ENCODE measurements at places on chromosomes 4 and X.

DNA sequence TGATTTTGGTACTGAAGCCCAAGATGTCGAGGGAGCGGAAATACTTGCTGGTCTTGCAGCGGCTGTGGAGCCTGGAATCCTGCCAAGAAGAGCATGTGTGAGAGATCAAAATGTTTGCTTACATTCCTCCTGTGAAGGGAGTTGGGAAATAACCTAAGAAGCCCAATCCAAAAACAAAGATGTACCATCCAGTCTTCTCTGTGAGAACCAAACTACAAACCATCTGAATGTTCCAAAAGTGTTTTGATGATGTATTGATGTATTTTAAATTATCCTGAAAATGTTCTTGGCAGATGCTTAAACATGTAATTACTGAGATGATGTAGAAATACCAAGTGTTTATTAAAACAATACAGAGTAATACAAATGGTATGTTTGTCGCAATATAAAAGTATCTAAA lies 10.1 kb upstream of the ADH1A start:
- no peak for DNase-seq
- H3K4me1 ChIP-seq, result no peaks in the 10 kb centered on the region
- H3K36me3 ChIP-seq, result peaks cover 3% of the 10 kb centered on the region
- H3K27me3 ChIP-seq, result no peaks in the 10 kb centered on the region
- H3K4me3 ChIP-seq, result no peak overlapping the region

- H3K4me3 ChIP-seq, result no peak overlapping the region
- peaks cover 7% of the 10 kb centered on the region for H3K4me1 ChIP-seq
- no peak overlapping the region for H3K27ac ChIP-seq
- no peak for DNase-seq
- no peaks in the 10 kb centered on the region for H3K27me3 ChIP-seq
Observed at GRCh38 chr4:118774321-118774720, 61.6 kb downstream of the SEC24D start.

- H3K27me3 ChIP-seq, result no peaks in the 10 kb centered on the region
- no peak for DNase-seq
- H3K36me3 ChIP-seq, result no peaks in the 10 kb centered on the region
- H3K4me3 ChIP-seq, result no peak overlapping the region
Observed at GRCh38 chrX:86369847-86370630, 221.8 kb downstream of the DACH2 start.

DNA sequence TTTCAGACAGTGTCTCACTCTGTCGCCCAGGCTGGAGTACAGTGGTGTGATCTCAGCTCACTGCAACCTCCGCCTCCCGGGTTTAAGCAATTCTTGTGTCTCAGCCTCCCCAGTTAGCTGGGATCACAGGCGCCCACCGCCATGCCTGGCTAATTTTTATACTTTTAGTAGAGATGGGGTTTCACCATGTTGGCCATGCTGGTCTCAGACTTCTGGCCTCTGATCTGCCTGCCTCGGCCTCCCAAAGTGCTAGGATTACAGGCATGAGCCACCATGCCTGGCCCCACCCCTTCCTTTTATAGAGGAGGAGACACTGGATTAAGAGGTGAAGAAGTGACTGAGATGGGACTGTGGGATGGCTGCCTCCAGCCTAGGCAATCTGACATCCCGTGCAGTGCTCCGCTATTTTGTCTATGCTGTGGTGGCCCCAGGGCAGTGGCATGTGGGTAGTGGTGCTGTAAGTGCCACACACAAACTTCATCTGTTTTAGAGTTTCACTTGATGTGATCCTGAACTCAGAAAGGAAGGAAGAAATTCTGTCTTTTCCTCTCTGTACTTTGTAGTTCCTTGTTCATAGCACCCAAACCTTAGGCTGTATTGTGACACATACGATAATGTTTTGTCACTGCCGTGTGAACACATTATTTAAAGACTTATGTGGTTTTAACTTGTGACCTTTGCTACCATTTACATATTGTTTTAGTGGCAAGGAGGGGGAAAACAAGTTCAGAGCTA lies 48.9 kb downstream of the FNIP2 start:
- no peak overlapping the region for H3K27ac ChIP-seq
- no peak for DNase-seq
- peaks cover 43% of the 10 kb centered on the region for H3K4me1 ChIP-seq
- H3K27me3 ChIP-seq, result no peaks in the 10 kb centered on the region
- peaks cover 2% of the 10 kb centered on the region for H3K36me3 ChIP-seq

GRCh38 chrX:28498658-28499057 lies 88.6 kb upstream of the IL1RAPL1 start:
- no peaks in the 10 kb centered on the region for H3K27me3 ChIP-seq
- H3K4me1 ChIP-seq, result peaks cover 2% of the 10 kb centered on the region
- no peak overlapping the region for H3K4me3 ChIP-seq
- peak overlapping the region; percentile 60 for H3K27ac ChIP-seq

DNA sequence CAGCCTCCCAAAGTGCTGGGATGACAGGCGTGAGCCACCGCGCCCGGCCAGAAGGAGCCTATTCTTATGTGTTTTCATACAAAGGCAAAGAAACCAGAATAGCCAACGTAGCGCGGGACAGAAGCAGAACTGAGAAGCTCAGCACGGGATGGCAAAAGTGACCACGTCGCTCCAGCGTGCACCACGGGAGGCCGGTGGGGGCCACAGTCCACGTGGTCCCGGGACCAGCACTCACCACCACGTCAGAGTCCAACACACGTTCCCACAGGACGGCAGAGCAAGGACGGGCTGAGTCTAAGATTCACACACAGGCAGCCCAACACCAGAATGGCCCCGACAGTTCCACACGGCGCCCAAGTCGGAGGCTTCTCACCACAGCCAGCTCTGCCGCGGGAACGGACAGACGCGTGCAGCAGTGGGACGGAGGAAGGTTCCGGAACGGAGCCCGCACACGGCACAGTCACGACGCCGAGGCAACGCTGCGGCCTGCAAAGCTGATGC lies 18.8 kb upstream of the GTPBP6 start:
- no peak for DNase-seq
- no peaks in the 10 kb centered on the region for H3K4me1 ChIP-seq
- peak overlapping the region; percentile 82 for H3K27ac ChIP-seq
- H3K4me3 ChIP-seq, result no peak overlapping the region
- no peaks in the 10 kb centered on the region for H3K27me3 ChIP-seq
- peaks cover 45% of the 10 kb centered on the region for H3K36me3 ChIP-seq

DNA sequence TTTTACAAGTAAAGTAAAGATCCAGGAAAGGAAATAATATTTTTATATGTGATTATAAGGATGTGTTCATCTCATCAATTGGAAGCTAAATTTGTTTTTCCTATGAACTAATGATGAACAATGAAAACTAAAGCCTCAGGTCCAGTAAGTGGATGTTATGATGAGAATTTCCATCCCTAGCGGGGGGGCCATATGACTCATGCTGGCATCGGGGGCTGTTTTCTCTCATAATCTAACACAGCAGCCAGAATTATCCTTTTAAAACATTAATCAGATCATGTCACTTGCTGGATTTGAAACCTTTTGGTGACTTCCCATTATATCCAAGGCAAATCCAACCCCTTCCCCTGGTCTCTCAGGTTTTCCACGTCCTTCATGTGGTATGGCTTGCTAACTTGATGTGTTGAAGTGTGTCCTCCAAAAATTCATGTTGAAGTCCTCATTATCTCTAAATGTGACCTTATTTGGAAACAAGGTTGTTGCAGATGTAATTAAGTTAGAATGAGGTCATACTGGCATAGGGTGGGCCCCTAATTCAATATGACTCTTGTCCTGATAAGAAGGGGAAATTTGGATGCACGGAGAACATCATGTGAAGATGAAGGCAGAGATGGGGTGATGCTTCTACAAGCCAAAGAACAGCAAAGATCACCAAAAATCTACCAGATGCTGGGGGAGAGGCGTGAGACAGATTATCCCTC lies 96.8 kb downstream of the AKAP4 start:
- H3K27me3 ChIP-seq, result no peaks in the 10 kb centered on the region
- no peak overlapping the region for H3K4me3 ChIP-seq
- no peak for DNase-seq
- no peak overlapping the region for H3K27ac ChIP-seq
- peaks cover 1% of the 10 kb centered on the region for H3K36me3 ChIP-seq

GRCh38 chr4:130722361-130722760 lies 1626.4 kb downstream of the C4orf33 start:
- no peaks in the 10 kb centered on the region for H3K27me3 ChIP-seq
- no peaks in the 10 kb centered on the region for H3K36me3 ChIP-seq
- H3K4me1 ChIP-seq, result no peaks in the 10 kb centered on the region
- DNase-seq, result no peak
- H3K27ac ChIP-seq, result no peak overlapping the region
- H3K4me3 ChIP-seq, result no peak overlapping the region
